T-cell (primary cell): ENCODE measurements at places on chromosomes 7 and 10.

DNA sequence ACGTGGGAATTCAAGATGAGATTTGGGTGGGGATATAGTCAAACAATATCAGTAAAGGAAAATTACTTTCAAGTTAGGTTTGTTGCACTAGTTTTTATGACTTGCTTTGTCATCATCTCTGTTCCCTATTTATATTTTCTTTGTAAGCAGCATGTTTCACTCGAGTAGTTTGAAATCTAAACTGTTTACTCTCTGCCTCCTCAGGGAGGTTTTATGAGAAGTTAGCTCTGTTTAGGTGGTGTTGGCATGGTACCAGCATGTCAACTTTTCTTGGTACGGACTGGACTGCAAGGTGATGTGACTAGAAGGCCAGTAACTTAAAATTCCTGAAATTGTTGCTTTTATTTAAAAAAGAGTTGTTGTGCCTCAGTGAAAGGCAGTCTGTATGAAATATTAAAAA, 59.2 kb upstream of the MTPN start:
- DNase-seq: no peak

GRCh38 chr10:124888262-124888661, 53.7 kb upstream of the ZRANB1 start:
- no peak for DNase-seq

DNA sequence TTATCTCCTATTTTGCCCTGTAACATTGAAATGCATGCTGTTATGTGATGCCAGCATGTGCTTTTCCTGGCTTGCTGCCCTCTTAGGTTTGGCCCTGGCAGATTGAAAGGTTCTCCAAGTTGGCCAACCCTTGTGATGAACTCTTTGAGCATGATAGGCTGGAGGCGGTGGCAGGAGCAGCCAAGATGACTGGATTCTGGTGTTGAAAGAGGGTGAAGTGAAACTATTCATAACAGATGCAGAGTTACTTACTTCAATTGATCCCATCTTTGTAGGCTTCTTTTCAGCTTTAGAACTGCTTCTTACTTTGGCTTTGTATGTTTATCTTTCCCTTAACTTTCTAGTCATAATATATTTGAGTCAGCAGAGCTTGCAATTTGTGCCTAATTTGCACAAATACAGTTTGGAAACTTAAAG, 57.6 kb downstream of the BICC1 start:
- no peak for DNase-seq

- no peak for DNase-seq
These were observed 9.4 kb downstream of the ELFN1 start for GRCh38 chr7:1679326-1679965.

DNA sequence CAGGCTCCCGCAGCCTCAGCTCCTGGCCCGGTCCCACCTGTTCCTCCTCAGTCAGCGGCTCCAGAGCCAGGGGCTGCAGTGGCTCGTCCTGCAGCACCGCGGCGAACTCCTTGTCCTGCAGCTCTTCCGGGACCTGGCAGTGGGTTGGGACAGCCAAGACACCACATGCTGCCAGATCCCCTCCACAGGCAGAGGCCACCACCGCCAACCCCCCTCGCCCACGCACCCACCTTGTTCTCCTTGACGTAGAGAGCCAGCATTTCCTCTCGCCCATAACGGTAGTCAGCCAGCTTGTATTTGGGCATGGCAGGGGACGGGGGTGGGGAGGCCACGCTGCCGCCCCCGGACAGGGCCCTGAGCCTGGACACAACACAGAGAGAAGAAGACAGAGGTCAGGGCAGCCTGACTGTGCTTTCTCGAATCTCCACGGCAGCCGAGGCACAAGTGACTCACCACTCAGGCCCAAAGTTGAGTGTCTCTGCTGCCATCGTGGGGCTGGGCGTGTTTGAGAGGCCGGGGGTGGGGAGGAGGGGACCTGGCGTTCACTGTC, 6.2 kb downstream of the GIGYF1 start:
- no peak for DNase-seq

DNA sequence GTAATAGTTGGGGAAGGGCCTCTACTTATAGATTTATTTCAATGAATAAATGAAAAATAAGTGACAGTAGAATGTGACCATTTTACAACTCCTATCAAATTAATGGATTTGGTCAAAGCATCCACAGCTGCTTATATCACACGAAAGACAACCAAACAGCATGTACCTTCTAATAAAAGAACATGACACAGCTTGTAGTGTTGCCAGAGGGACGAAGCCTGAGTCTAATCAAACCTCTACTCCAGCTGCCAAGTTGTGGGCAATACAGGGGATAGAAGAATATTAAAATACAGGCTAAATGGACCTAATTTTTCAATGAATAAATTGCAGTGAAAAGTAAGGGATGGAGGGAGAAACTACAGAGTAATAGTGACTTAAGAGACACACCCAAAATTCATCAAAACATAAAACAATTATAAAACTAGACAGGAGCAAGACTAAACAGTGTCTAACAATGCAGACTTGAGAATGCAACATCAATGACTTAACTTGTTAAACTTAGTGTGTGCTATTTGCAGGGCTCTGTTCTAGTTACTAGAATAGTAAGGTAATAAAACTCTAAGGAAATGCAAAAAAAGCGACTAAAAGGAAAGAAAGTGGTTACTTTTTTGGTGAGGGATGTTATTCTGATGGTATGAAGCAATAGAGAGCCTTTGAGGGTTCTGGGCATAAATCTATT, 853.8 kb downstream of the GRM8 start:
- DNase-seq: no peak

GRCh38 chr10:58512491-58513187, at the start of gene BICC1:
Gene BICC1, plus strand, starts transcription at chr10:58512872. Its CDS starts 272 bp downstream, at chr10:58513144.
- no peak for DNase-seq

DNA sequence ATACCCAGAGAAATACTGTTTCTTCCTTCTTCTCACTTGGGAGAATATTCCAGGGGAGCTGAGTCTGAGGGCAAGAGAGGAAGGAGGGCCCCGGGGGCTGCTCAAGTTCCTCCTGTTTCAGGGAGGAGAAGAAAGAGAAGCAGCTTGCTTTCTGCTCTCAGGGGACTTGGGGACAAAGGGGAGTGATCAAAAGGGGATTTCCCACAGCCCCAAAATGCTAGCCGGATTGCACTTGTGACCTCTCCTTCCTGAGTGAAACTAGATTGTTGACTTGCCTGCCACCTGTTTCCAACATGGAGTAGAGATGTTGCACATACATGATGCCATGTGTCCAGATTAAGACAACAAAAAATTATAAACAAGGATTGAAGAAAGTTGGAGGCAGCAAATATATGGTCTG, 28.7 kb upstream of the PDCD4 start:
- peak; percentile 63 for DNase-seq

DNA sequence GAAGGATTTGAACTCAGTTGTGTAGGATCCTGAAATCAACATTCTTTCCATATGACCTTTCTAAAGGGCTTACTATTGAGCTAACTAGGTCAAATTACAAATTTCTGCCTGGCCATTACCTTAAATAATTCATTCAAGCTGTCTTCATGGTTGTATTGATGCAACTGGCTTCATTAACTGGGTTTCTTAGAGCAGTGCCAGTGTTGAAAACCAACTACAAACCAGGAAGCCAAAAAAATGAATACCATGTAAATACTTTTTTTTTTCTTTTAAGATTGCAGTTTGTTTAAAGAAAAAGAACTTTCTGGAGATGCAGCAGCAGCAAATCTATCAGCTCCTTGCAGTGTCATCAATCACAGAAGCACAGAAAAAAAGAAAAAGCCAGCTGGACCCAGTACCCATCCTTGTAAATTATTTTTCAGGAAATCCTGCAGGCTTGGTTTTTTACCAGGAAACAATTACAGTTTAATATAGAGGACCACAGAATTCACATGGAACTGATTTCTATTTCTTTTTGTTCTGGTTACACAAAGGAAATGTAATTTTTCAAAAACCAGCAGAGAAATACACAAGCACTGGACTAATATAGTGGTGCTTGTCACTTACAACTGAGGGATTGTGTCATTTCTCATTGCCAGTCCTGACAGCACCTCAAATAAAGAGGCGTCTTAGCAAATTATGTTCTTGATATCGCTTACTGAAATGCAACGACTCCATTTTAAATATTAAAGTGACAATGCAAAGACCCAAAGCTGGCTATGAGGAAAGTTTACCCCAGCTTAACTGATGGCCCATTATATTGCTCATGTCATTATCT, 131.9 kb downstream of the TMEM26 start:
- no peak for DNase-seq
